Activated T-helper 1 cell treated with anti-CD3 and anti-CD28 coated beads, Interleukin-12 subunit alpha, Interleukin-12 subunit beta, Interleukin-2, Interleukin-4 antibody, amounts not matched to agents 30 ng/mL and 10 ng/mL and 1 ng/mL, durations not matched to agents 14 hours and 24 hours and 36 hours (primary cell): ENCODE measurements at places on chromosomes 2 and 18. TPM values are rescaled to one million over a fixed set of nuclear protein-coding genes. Genes with fewer than 3 reads are reported as not detected.
A peak's percentile ranks its signal among the peaks of the same experiment; 100 is the strongest.

DSG4 gene
- total RNA-seq = not detected in 2 replicates

PTPRM gene
- total RNA-seq = 10.4 and 10.7 TPM in 2 replicates

VAMP8 gene
- total RNA-seq = 86.1 and 89.6 TPM in 2 replicates

DNA sequence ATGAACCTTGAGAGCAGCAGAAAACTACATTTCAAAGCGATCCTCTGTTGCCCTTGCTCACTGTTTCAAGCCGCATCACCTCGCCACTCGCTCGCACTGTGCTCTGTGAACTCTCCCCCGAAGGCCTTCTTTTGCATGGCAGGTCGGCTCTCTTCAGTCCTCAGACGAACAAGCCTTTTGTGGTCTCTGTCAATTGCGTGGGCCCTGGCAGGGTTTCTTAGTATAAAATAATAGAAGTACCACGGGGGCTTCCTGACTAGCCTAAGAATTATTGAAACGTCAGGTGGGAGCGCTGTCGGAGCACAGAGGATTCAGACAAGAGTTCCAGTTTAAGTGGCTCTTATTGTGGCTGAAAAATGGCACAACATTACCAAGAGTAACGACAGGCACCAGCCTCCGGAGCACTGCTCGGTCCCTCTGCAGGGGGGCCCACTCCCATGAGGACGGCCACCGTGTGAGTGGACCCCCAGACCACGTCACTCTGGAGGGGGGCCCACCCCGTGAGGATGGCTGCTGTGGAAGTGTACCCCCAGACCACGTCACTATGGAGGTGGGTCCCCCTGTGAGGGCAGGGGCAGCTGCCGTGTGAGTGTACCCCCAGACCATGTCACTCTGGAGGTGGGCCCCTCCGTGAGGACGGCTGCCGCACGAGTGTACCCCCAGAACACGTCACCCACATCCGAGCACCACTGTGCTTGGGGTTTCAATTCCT is 237.7 kb downstream of the HDAC4 start:
- H3K4me1 ChIP-seq = peaks cover 37% of the 10 kb centered on the region
- no peak for DNase-seq
- H3K27me3 ChIP-seq = no peaks in the 10 kb centered on the region

- H3K36me3 ChIP-seq = no peaks in the 10 kb centered on the region
- no peaks in the 10 kb centered on the region for H3K4me1 ChIP-seq
- no peak overlapping the region for H3K4me3 ChIP-seq
- no peak overlapping the region for H3K27ac ChIP-seq
- DNase-seq = no peak
Measured at GRCh38 chr2:120398996-120399888, 53.3 kb downstream of the INHBB start.

DNA sequence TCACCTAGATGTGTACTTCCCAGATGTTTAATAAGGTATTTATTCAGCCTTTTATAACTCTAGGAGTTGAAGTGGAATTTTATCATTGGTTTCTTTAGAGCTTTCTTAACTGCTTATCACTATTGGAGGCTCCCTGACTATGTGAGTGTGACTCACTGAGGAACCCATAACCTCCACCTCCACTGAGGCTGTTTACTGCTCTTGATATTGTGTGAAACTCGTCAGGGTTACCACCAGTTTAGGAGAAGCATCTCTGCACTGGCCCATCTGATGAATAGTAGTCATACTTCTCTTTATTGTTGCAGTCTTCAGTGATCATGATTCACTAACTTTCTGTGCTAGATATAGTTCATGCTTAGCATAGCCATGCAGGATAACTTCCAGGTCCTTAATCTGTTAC is 79.6 kb upstream of the UBXN4 start:
- DNase-seq = no peak
- peaks cover 40% of the 10 kb centered on the region for H3K4me1 ChIP-seq
- H3K36me3 ChIP-seq = peaks cover 29% of the 10 kb centered on the region

- no peaks in the 10 kb centered on the region for H3K4me1 ChIP-seq
- DNase-seq = no peak
- H3K27me3 ChIP-seq = peaks cover 20% of the 10 kb centered on the region
- H3K4me3 ChIP-seq = no peak overlapping the region
- no peak overlapping the region for H3K27ac ChIP-seq
- no peaks in the 10 kb centered on the region for H3K36me3 ChIP-seq
Measured at GRCh38 chr2:36193680-36194079, 161.9 kb upstream of the CRIM1 start.

DNA sequence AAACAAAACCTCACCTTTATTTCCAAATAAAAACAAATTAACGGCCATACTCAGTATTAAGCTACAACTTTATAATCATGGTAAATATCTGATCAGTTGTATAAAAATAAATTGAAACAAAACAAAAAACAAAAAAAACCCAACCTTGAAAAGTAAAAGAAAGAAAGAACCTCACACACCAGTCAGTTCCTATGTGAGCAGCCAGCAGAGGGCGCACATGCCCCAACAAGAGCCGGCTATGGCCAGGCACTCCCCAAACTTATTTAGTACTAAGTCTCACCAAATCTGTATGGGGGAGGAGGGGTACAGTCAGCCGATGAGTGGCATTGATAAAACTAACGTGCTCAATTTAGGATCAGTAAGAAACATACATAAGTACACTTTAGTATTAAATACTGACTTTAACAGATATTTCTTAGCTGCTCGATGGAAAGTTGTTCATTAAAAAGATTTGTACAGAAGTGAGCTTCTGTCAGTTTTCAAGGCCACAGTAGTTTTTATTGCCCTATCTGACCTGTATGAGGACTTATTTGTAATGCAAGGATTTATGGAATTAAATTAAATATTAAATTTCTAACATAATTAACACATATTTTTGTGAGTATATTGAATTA is 172.6 kb downstream of the TCF4 start:
- no peaks in the 10 kb centered on the region for H3K36me3 ChIP-seq
- DNase-seq = peak; percentile 48
- H3K4me3 ChIP-seq = no peak overlapping the region
- H3K4me1 ChIP-seq = no peaks in the 10 kb centered on the region
- H3K27me3 ChIP-seq = peaks cover 1% of the 10 kb centered on the region

DNA sequence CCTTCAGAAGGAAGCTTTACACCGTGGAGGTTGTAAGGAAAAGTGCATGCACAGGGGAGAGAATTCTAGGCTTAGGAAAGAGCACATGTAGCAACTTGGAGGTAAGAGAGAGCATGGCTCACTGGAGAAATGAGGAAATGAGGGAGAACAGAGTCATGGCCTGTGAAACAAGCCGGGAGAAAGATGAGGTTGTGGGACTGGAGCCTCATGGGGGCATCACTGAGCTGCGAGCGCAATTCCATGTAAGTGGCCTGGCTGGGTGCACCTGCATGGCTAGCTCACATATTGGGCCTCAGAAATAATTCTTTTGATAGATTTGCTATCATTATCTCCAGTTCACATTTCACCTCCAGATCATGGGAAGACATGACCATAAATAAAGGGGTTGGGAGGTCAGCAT is 785.5 kb upstream of the RAB6C start:
- no peak overlapping the region for H3K27ac ChIP-seq
- H3K36me3 ChIP-seq = no peaks in the 10 kb centered on the region
- no peaks in the 10 kb centered on the region for H3K27me3 ChIP-seq
- no peak for DNase-seq
- no peaks in the 10 kb centered on the region for H3K4me1 ChIP-seq
